ENCODE measurements at places on chromosomes 13 and 19.

- DNase-seq, result no peak
Measured at GRCh38 chr19:54391589-54392061, 23.6 kb upstream of the TTYH1 start.

DNA sequence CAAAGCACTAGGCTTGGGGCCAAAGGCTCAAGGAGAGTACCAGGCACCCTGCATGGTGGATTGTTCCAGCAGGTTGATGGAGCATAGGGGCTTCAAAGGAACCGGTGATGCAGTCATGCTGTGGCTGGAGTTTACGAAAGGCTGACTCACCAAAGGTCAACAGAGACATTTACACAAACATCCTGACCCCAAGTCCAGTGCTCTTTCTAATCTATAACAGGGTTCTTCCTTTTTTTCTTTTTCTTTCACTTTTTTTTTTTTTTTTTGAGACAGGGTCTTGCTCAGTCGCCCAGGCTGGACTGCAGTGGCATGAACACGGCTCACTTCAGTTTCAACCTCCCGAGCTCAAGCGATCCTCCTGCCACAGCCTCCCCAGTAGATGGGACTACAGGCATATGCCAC is 35.6 kb upstream of the TPTE2 start:
- no peak for DNase-seq

DNA sequence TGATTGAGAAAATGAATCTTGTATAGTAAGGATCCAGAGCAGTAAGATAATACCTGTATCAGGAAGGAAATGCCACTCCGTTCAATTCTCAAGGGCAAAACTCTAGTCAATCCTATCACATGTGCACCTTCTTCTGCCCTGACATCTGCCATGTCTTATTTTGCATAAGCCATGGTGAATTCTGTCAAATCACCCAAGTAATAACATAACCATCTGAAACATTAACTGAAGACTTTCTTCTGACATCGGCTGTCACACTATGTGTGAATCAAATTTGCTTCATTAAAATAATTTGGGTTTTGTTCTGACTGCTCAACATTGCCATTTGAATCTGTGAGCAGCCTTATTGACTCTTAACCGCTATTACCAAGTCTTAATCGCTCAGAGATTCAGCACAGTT is 91.2 kb downstream of the PCDH9 start:
- no peak for DNase-seq

DNA sequence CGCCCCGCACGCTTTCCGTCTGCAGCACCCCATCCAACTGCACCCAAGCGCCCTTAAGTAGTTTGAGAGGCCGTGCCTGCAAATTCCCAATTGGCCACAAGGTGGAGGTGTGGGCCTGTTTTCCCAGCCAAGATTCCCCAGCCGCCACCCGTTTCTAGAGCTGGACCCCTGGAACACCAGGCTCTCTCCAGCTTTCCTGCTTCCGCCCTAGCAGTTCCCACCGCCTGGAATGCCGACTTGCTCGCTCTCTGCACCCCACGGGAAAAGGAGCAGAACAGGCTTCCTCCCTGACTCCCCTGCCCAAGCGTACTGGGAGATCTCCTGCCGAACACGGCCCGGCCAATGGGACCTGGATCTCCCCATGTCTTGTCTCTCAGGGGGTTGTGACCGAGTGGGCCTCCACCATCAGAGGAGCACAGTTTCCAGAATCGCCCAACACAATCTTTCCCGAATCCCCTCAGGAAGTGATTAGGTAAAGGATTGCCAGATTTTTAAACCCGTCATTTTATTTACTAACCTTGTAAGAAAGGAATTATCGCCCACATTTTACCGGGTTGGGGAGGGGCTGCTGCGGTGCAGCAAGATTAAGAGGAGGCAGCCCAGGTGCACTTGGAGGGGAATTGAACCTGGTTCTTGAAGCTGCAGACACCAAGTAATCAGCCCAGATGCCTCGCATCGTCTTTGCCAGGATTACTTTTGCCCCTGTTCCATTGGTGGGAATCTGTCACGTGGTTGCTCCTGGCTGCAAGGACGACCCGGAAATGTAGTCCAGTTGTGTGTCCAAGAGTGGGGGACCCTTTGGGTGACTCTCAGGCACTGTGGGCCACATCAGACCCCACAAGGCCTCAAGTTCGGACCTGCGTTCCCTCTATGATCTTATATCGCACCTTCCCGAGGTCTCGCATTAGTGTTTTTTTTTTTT is 3.5 kb upstream of the NAPSA start:
- DNase-seq, result peak; percentile 51

- DNase-seq, result no peak
Measured at GRCh38 chr19:8204961-8205360, 4.2 kb upstream of the CERS4 start.

- no peak for DNase-seq
Measured at GRCh38 chr13:29953542-29953941, 103.1 kb upstream of the UBL3 start.

- DNase-seq, result no peak
Measured at GRCh38 chr19:2803486-2804155, 16.0 kb upstream of the ZNF554 start.

- no peak for DNase-seq
Measured at GRCh38 chr13:80173224-80173623, 167.7 kb downstream of the SPRY2 start.

- DNase-seq, result no peak
Measured at GRCh38 chr13:26664876-26665275, 95.7 kb downstream of the GPR12 start.

DNA sequence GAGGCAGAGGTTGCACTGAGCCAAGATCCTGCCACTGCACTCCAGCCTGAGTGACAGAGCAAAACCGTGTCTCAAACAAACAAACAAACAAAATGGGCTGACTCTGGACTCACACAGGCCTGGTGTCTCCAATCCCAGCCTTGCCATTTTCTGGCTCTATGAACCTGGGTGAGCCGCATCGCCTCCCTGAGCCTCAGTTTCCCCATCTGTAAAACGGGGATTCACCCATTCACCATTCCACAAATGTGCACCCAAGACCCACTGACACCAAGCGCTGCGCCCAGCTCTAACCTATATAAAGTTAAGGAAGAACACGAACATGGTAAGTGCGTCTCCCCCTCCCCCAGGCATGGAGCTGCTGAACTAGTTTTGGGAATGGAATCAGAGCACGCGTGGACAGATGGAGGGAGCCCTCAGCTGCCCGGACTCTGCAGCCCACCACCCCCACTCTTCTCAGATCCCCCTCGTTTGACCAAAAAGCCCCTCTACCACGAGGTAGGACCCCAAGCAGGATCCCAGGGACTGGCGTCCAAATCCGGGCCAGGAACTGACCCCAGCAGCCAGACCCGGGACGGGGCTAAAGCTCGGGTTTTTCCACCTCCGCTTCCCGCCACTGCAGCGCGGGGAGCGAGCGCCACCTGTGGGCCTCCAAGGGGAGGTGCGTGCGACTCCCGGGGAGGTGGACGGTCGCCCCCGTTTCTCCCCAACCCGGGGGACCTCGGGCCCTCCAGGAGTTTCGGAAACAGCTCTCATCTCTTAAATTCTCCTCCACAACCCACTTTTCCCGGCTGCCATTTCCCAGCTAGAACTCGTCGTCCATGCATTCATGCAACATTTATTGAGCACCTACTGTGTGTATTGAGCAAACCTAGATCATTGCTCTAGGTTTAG is 33.0 kb upstream of the ADGRE5 start:
- no peak for DNase-seq

- no peak for DNase-seq
Measured at GRCh38 chr13:27770809-27771208, 21.5 kb upstream of the GSX1 start.

- no peak for DNase-seq
Measured at GRCh38 chr13:110784704-110785103, 71.2 kb downstream of the ING1 start.

GRCh38 chr19:17687141-17687856 is 855 bp downstream of the UNC13A start:
- no peak for DNase-seq

GRCh38 chr19:39133431-39134270 is 8.1 kb downstream of the PAK4 start:
- no peak for DNase-seq

GRCh38 chr13:39737047-39737446 is 81.6 kb downstream of the COG6 start:
- no peak for DNase-seq

GRCh38 chr13:46490129-46490528 is 62.8 kb upstream of the LRCH1 start:
- no peak for DNase-seq

GRCh38 chr19:57249329-57249728 is 8.9 kb downstream of the ZNF805 start:
- DNase-seq, result no peak

- no peak for DNase-seq
Measured at GRCh38 chr13:103140001-103140671, 73.9 kb upstream of the SLC10A2 start.

DNA sequence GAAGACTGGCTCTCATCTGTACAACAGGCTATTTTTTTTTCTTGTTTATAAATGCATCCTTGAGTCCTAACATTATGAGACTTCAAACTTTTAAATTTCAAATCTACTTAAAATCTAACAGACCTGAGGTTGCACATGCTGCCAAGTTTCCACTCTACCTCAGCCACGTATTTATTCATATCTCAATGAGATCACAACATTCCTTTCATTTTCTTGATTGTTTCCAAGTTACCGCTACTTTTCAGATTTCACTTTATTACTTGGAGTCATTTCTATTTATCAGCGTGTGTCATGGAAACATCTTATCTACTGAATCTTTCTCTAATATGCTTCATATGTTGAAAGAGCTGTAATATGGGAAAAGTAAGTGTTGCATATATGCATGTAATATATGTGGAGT is 1257.5 kb upstream of the ATXN8OS start:
- no peak for DNase-seq

- peak; percentile 66 for DNase-seq
Measured at GRCh38 chr13:111302045-111302726, 18.3 kb upstream of the TEX29 start.

- DNase-seq, result no peak
Measured at GRCh38 chr19:3692141-3693024, 7.9 kb downstream of the PIP5K1C start.

GRCh38 chr19:29371251-29372090 is 154.3 kb upstream of the VSTM2B start:
- DNase-seq, result no peak

DNA sequence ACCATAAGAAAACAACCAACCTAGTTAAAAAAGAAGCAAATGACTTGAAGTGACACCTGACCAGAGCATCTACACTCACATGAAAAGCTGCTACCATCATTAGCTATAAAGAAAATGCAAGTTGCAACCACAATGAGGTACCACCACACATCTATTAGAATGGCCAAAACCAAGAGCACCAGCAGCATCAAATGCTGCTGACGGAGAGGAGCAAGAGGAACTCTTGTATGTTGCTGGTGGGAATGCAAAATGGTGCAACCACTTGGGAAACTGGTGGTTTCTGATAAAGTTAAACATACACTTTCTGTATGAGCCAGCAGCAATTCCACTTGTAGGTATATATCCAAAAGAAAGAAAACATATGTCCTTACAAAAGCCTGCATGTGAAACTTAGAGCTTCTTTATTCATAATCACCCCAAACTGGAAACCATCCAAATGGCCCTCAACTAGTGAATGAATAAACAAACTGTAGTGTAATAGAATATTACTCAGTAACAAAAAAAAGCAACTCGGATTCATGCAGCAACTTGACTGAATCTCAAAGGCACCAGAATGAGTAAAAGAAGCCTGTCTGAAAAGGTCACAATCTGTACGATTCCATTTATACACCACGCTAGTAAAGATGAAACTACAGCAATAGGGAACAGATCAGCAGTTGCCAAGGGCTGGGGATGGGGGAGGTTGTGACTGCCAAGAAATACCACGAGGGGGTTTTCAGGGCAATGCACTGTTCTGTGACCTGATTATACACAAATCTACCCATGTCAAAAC is 60.9 kb upstream of the RANBP3 start:
- no peak for DNase-seq

DNA sequence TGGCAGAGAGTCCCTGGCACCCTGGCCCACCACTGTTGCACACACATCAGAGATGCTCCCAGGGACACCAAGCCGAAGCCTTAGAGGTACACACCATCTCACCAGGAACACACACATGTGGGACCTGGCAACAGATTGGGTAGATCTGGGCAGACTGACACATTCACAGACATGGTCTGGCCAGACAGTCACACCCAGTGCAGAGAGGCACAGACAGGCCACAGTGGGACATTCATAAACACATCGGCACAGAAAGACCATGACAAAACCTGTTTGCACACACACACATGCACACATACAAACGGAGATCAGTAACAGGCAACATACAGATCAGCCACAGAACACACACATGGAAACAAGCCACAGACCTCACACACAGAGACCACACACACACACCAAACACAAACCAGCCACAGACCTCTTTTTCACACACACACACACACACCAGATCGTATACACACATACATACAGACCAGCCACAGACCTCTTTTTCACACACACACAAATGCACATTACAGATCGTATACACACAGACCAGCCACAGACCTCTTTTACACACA is 6.3 kb upstream of the JUNB start:
- no peak for DNase-seq

GRCh38 chr13:30816736-30817135 is 81.4 kb downstream of the ALOX5AP start:
- no peak for DNase-seq

- no peak for DNase-seq
Measured at GRCh38 chr13:85367887-85368286, 431.3 kb downstream of the SLITRK6 start.

GRCh38 chr19:58304748-58305064 is 471 bp upstream of the ERVK3-1 start:
- no peak for DNase-seq

- DNase-seq, result no peak
Measured at GRCh38 chr19:38508507-38508906, 75.0 kb downstream of the RYR1 start.

GRCh38 chr19:35641515-35642151 is at the start of gene ETV2:
TSS of gene ETV2 (plus strand) at chr19:35641745. CDS start at chr19:35642461, 716 bp downstream.
- no peak for DNase-seq

DNA sequence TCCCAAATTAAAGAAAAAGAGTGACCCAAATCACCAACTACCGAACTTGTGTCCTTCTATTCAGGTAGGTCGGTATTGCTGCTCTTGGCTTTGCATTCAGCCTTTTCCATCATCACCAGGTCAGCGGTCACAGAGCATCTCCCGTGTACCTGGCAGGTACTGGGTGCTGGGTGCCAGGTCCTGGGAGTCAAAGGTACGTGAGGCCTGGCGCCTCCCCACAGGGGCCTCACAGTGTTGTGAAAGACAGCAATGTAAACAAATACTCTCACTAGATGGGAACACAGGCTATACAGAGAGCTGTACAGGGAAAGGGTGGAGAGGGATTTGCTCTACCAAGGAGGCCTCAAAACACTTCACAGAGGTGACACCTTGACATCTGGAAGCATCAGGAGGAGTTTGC is 86.7 kb downstream of the ZIC5 start:
- DNase-seq, result no peak

GRCh38 chr13:95797016-95797415 is 120.1 kb downstream of the DNAJC3 start:
- no peak for DNase-seq

Measured in cerebellar nuclear complex (tissue), 1 donor.